ENCODE measurements at places on chromosomes 11 and 22.

DNA sequence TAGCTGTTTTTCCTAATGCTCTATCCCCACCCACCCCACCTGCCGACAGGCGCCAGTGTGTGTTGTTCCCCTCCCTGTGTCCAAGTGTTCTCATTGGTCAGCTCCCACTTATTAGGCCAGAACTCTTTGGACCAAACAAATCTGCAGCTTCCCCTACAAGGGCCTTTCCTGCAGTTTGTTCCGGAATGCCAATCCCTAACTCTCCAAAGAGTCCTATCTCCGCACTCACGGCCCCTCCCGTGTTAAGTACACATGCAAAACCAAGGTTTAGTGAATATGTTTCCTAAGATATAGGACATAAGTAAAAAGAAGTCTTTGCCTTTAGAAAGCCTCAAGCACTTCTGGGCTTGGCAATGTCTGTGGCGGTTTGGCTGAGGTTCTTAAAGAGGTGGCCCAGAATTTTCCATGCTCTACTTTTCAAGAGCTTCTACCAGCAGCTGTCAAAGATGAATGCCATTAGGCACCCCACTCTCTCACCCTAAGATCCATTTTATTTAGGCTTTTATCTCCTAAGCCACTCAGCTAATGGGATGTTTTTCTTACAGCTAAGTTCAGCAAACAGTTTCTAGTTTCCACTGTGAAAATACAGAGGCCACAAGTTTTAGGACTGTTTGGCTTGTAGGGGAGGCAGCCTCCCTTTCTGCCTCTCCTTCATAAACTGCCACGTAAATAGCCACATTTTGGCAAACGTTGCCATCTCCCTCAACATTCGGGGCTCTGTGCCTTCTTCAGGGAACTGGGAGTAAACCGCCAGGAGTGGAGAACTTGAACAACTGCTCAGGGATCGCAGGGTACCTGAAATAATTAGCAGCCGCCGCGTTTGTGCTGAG lies 1.6 kb downstream of the CD59 start:
- no peak for DNase-seq

DNA sequence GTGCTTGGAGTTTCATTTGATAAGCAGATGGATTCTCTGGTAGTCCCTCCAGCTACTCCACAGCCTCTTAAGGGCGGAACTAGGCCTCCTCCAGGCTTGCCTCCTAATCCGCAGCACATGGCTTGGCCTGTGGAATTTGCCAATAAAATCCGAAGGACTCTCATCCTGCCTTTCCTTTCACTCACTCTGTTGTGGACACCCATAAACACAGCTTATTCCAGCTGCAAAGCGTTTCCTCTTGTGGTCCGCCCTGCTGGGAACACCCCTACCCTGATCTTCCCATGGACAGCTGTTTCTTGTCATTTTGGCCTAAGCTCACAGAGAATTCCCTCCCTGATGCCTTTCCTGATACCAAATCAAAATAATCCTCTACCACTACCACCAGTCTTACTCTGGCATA lies 546.2 kb downstream of the NTM start:
- DNase-seq = no peak

- DNase-seq = no peak
These were observed 88.2 kb downstream of the FCHSD2 start for GRCh38 chr11:73053964-73054363.

DNA sequence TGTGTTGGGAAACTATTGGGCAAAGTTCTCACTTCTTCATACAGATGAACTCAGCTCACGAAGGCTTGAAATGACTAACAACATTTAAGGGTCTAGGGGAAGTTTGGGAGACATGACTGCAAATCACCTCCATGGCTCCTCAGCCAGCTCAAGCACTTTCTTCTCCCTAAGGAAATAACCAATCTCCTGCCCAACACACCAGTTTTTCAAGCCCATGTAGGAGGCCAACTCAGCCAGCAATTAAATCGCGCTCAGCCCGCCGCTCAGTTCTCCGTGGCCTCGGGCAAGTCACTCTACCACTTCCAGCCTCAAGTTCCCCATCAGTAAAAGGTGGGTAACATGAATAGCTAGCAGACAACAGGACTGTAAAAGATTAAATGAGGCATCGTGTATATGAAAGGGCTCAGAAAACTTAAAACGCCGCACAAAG lies 796 bp downstream of the POLDIP3 start:
- no peak for DNase-seq

- DNase-seq = no peak
These were observed 2.1 kb upstream of the NADSYN1 start for GRCh38 chr11:71450939-71451338.

Measured in stimulated activated CD8-positive, alpha-beta memory T cell treated with anti-CD3 and anti-CD28 coated beads, Interleukin-7, amount 100 ng/mL, for 4 hours (primary cell).